H54 (cell line): ENCODE measurements at places on chromosomes 12 and 14.

- no peak for DNase-seq
Measured at GRCh38 chr12:27604431-27604830, 80.4 kb downstream of the PPFIBP1 start.

GRCh38 chr14:90373887-90374286 lies 22.9 kb upstream of the CALM1 start:
- no peak for DNase-seq

DNA sequence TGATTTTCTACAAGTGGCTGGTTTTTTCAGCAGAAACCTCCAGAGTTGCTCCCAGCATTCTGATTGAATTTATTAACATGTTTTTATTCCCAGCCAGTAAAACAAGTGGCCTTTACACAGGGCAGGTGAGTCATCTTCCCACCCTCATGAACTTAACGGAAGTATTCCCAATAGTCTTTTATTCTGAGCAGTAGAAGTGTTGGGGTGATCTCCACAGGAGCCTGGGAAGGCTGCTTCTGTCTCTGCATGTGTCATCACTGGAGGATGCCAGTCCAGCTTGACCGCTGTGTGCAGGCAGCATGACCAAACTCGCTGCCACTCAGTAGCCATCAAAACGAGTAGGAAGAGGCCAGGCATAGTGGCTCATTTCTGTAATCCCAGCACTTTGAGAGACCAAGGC lies 13.4 kb upstream of the DNAH10 start:
- DNase-seq, result peak; percentile 86

DNA sequence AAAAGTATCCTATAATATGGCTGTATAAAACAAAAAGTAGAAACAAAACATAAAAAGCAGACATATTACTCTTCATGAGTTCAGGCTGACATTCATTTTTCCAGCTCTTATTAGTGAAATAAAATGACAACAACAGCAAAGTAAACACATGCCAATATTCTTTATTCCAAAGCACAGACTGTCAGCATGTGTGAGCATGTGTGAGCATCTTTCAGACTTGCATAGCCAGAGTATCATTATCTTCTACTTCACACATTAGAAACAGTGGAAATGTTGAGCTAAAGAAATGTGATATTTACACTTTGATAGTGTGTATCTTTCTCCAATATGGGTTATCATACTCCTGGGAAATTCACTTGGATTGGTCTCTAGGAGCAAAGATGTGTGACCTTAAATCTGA lies 476.6 kb upstream of the TMEM132C start:
- no peak for DNase-seq

- no peak for DNase-seq
Measured at GRCh38 chr14:25381498-25381897, 331.6 kb upstream of the STXBP6 start.

- peak; percentile 42 for DNase-seq
Measured at GRCh38 chr12:19130224-19131024, 891 bp downstream of the PLEKHA5 start.

- no peak for DNase-seq
Measured at GRCh38 chr14:61222388-61222787, 58.8 kb downstream of the TMEM30B start.

DNA sequence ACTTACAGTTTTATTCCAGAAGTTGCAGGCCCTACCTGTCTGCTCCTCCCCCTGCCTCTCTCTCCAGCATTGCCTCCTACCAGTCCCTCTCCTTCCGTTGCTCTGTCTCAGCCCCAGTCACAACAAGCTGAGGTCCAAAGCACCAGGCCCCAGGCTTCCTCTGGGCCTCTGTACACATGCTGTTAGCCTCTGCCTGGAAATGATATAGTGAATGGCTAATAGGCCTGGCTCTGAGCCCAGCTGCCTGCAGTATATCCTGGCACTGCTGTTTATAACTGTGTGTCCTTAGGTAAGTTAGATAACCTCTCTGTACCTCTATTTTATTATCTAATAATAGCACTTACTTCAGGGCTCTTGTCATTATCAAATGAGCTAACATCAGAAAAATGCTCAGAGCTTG lies 114.9 kb upstream of the PWP1 start:
- peak; percentile 23 for DNase-seq

- DNase-seq, result no peak
Measured at GRCh38 chr12:12191008-12191407, 75.8 kb downstream of the LRP6 start.

DNA sequence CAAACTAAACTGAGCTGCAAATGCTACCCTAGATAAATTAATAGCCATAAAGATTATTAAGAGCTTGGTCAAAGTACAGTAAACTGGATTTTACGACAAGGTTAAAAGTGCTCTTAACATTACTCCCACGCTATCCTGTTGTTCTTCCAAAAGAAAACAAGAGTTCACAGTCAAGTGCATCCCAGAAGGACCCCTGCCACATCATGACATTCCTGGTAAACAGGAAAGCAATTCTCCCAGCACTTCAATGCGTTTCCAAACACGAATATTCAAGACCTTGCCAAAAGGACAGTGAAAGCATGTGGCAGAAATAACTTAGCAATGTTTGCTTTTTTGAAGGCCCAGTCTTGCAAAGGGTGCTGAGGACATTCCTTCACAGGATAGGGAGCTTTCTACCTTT lies 11.2 kb downstream of the SPRING1 start:
- DNase-seq, result no peak

DNA sequence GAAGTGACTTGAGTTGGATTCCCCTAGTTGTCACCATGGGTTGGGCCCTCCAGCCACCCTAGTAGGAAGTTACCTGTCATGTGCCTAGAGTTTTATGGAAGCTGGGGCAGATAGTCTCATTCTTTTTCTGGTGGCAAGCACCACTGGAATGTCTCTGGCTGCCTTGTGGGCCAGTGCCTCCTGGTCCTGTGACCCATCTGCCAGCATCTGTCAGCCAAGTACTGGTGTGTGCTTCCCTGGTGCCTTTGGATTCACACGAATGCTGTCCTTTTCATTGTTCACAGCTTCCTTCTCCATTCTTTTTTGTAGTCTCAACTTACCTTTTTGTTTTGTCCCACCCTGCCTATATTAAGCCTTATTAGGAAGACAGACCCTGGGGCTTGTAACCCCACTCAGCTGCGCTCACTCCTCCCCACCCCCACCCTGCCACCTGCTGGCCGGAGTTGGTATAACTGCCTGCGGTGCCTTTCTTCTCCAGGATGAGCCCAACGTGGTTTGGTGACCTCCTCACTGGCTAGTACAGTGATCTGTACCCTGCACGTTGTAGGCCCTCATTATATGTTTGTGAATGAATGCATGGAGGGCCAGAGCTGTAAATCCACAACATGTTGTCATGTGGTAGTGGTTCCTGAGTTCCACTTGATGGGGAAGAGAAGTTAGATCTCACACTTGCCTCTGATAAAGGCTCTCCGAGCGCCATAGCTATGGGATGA lies 125.7 kb downstream of the TSPAN9 start:
- peak; percentile 90 for DNase-seq

DNA sequence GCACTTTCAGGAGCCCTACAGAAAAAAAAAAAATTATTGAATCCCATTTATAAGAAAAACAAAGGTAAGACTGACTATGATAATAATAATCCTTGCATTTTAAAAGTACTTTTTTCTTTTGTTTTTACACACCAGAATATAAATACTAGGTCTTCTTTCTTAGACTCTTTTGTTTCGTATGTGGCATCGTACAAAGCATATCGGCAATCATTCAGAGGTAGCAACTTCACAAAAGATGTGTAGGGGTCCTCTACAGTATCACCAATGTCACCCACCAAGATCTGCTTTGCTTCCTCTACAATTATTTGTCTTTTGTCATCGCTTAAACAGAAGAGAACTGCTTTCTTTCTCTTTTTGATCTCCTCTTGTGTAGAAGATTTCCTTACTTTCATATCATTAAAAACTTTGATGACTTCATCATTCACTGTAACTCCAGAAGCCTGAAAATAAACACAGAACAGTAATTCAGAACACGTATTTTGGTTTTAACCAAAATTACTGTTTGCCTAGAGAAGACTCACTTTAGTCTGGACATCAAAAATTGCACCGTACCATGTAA lies 1.2 kb downstream of the CFL2 start:
- no peak for DNase-seq

DNA sequence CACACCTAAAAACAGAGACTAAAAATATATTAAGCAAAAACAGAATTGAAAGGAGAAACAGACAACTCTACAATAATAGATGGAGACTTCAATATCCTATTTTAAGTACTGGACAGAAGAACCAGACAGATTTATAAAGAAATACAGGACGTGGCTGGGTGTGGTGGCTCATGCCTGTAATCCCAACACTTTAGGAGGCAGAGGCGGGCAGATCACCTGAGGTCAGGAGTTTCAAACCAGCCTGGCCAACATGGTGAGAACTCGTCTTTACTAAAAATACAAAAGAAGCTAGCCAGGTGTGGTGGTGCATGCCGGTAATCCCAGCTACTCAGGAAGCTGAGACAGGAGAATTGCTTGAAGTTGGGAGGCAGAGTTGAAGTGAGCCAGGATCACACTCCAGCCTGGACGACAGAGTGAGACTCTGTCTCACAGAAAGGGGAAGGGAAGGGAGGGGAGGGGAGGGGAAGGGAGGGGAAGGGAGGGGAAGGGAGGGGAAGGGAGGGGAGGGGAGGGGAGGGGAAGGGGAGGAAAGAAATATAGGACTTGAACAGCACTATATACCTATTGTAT lies 53.0 kb downstream of the CDK17 start:
- no peak for DNase-seq

GRCh38 chr12:107318556-107318805 lies 225.1 kb upstream of the CRY1 start:
- no peak for DNase-seq

- no peak for DNase-seq
Measured at GRCh38 chr14:97920201-97920600, 1123.0 kb downstream of the VRK1 start.

DNA sequence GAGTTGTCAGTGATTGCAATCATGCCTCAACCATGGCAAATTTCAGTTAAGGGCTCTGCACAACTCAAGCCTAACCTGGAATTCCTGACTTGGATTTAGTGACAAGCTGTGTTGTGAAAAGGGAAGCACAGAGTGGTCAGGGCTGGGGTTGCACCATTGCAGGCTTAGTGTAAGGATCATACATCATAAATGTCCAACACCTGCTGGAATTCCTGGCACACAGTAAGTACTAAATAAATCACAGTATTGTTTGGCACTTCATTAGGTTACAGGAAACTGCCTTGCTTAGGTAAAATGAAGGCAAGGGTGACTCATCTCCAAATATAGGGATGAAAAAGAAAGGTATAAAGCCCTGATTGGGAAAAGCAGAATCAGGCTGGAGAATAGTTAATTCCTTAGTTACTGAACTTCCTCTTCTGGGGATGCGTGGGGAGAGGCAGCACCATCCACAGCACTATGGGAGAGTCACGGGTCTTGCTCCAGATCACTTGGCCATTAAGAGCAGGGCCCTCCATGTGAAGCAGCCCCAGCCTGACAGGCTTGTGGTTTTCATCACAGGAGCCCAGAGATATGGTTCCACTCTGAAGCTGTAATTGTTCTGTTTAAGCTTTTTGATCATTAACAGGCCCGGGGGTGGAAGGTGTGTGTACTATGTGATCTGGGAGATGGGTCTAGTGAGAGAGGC lies 39.7 kb downstream of the SLC8A3 start:
- DNase-seq, result no peak

DNA sequence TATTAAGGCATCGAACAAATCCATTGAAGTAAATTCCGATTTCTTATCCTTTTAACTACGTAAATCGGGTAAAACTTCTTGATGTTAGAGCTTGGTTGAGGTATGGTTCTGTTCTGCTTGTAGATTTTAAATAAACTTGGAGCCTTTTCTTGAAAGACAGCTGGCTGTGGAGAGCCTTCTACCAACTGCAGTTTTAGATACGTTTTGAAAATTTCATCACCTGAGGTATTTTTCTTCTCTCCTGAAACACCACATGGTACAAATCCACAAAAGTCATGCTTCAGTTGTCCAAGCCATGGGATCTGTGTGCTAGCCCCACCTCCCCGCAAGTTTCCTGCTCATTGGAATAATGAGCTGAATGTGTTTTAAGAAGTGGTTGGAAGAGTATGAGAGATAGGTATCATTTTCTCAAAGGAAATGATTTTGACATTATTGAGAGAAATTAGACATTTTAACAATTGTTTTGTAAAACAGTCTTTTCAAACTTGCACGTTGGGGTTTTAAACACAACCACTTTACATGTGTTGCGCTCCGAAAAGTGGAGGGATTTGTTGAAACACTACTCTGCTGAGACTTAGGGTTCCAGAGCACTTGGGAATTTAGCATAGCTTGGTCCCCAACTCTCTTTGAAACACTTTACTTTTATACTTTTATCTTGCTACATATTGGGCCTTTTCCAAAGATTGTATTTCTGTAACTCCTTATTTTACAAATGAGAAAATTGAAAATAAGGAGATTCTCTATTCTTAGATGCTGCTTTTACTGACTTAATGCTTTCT lies 1.4 kb downstream of the PPM1A start:
- no peak for DNase-seq

DNA sequence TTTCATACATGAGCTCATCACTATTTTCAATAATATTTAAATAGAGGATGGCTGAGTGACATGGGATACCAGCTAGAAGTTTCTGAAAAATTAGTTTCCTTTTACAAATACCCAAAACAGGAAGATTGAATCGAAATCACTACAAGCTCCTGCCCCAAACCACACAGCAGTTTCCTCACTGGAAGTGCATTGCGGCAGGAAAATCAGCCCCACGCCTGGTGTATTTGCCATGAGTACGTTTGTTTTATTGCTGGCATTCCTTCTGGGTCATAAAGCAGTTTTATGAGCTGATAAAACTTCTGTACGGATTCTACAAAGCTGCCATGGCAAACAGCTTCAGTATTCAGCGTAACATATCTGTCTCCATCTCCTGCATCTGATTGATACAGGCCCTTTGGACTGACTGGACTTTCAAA lies 23.7 kb downstream of the CDC42BPB start:
- DNase-seq, result no peak

DNA sequence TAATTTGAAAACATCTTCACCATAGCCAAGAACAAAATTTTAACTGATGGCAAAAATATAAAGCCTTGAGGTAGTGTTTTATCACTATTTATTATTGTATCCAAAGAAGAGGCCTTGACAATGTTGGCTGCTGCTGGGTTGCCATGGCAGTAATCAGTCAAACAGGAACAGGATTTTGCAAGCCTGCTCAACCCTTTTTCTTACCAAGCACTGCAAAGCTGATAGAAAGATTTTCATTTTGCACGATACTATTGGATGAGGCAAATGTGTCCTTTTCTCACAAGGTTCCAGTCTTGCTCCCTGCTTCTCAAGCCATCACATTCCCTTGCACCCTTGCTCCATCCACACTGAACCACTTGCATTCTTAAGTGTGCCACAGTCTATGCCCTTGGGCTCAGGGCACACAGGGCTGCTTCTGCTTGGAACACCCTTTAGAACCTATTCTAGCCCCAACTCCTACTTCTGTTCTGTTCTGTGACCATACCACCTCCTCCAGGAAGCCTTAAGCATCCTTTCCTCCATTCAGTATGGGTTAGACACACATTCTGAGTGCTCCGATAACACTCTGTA lies 76.5 kb upstream of the AMIGO2 start:
- no peak for DNase-seq
